ENCODE measurements at places on chromosomes 3 and 15.

GRCh38 chr3:16262174-16262573 lies 2.6 kb downstream of the DPH3 start:
- DNase-seq: no peak

DNA sequence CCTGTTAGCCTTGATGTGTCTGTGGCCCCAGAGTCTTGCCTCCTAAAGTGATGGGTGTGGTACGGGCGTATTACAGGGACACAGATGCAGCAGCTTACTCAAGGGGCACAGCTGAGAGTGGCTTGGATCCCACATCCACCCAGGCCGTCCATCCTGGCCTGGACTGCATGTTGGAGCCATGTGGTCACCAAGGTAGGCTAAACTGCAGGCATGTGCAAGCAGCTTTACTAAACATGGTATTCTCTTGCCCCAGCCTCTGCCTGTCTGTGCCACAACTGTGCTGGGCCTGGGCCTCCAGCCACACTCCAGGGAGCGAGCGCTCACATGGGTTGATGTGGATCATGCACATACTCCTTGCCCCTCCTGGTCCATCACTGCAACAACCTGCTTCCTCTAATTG lies 6.1 kb upstream of the GPR62 start:
- DNase-seq: no peak

GRCh38 chr3:40985195-40985594 lies 214.1 kb upstream of the CTNNB1 start:
- no peak for DNase-seq

GRCh38 chr3:17339132-17339575 lies 403.3 kb downstream of the TBC1D5 start:
- DNase-seq: no peak

DNA sequence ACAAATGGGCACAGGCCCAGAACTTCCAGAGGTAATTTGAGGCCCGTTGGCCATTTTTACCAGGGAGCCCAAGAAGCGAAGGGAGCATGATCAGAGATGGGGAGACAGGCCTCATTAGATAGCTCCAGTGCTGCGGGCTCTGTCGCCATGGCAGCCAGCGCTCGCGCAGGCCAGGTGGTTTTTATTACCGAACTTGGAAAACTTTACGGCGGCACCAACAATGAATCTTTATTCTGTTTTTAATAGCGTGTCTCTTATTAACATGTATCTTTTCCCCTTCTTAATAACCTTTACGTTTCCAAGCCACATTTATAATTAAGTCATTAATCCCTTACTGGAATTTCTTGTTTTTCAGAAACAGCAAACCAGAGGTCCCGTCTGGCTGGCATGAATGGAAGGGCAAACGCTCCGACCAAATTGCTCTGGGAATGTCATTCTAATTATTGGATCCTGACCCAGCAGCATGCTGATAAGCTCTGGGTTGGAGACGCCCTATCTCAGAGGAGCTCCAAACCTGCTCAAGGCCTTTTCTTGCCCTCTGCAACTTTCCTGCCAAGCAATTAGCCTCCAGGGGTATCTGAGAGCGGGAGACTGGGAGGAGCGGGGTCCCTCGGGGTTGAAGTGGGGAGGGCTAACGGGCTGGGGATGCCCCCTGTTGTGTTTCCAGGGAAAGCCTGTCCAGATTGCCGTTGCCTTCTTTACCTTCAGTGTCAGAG lies 256.4 kb downstream of the TLE3 start:
- DNase-seq: no peak

- DNase-seq: peak; percentile 35
These were observed 225.9 kb upstream of the C2CD4B start for GRCh38 chr15:62390791-62391640.

DNA sequence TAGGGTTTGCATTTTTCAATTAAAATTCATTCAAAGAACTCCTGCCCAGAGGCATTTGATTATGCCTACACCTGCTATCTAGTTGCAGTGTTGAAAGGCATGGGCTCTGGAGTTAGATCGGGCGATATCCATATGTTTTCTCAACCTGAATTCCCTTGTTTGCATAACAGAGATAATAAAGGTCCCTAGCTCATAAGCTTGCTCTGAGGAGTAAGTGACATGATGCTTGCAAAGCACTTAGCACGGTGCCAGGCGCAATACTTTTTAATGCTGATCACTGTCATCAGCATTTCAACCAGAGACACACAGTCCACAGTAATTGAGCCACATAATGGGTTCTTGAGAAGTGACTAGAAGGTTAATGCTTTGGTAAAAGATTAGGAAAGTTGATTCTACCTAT lies 106.3 kb upstream of the SAMMSON start:
- no peak for DNase-seq

- DNase-seq: no peak
These were observed 378.7 kb upstream of the CNTN6 start for GRCh38 chr3:713947-714620.

- peak; percentile 70 for DNase-seq
These were observed 160.7 kb upstream of the TNIK start for GRCh38 chr3:171620825-171621434.

DNA sequence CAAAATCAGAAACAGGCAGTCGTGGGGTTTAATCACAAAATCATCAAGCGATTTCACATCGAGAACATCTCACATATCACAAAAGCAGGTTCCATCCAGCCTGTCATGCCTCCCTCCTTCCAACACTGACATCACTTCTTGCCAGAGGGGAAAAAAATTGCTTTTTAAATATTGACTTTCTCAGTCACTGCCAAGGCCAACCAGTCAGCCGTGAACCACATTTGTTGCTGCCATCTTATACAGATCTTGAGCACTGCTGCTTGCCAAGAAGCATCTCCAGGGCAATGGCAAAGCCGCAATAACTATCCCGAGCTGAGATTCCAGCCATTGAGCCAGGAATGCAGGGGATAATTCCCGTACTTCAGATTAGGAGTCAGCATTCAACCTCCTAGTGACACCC lies 174.6 kb downstream of the ANXA2 start:
- no peak for DNase-seq

DNA sequence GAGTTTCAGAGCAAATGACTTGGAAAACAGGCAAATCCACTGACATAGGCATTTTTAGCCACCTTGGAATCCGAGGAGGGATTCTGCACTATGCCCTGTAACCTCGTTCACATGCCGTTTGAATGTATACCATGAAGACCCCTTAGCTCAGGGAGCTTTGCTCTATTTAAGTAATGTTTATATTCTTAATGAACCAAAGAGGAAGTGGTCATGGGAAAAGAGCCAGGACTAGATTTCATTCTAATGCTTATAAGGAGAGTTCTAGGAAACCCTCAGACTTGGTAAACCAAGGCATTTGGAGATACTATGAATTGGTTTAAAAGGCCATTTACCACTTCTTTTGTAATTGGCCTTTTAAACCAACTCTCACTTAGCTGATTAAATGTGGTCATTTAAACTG lies 178.9 kb downstream of the IGF1R start:
- DNase-seq: no peak

DNA sequence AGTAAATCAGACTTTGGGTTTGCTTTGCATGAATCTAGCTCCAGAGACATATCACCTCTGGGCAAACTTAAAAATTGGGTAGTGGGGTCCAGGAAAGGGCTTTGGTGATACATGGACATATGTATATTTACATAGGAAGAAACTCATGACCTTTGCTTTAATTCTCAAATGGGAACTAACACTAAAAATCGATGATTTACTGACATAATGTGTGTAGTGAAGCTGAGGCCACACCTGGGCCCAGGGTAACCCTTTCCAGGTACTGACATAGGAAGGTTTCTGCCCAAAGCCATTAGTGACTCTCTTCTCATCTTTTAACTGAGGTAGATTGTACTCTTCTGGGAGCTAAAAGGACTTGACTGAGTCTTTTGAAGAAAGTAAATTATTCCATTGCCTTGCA lies 411.2 kb upstream of the TBL1XR1 start:
- DNase-seq: no peak

DNA sequence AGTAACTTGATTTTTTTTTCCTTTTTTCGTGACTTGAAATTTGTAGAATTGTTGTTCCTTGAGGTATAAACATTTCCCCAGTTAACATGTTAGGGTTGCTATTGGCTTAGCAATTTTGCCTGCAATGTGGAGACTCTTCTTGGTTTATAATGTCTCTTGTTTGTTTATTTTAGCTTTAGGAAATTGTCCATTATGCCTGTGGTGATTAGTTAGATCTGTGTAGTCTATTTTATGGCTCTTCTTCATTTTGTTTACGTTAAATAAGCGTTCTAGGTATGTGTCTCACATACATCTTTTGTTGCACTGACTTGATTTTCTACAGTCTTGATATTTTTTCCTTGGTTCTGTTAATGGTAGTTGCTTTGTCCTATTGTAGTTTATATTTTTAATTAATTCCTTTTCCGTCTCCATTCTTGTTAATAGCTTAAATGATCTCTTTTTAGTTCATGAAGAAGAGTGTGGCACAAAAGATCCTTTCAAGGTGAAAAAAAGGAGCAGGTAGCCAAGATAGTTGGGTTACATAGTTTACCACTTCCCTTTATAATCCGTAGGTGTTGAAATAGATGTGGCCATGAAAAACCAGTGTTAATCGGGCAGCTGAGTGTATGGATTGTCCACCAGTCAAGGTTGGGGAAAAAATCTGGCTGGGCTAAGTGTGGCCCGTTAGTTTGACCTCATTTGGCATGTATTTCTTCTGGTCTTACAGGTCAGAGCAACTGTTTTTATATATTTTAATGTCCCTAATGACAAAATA lies 12.1 kb downstream of the IQGAP1 start:
- no peak for DNase-seq

All from NCI-H226 (cell line).